Lung (tissue), 17 donors: ENCODE measurements at places on chromosomes 5 and 9. TPM values are rescaled to one million over a fixed set of nuclear protein-coding genes. Genes with fewer than 3 reads are reported as not detected.
A peak's percentile ranks its signal among the peaks of the same experiment; 100 is the strongest.

SPATA31E1 gene
- total RNA-seq = not detected

RNF208 gene
- total RNA-seq = 1.7 TPM

PKD2L2 gene
- total RNA-seq = not detected

TMEFF1 gene
- 0.71 TPM for total RNA-seq

PDE8B gene
- total RNA-seq = 10.6 TPM

TTC33 gene
- total RNA-seq = 30.5 TPM

SLC34A1 gene
- not detected for total RNA-seq

ORM2 gene
- 0.77 TPM for total RNA-seq

- DNase-seq = no peak
Measured at GRCh38 chr9:90726215-90726614, 75.4 kb upstream of the SYK start.

- DNase-seq = no peak
Measured at GRCh38 chr5:5726401-5726800, 303.9 kb downstream of the ICE1 start.

DNA sequence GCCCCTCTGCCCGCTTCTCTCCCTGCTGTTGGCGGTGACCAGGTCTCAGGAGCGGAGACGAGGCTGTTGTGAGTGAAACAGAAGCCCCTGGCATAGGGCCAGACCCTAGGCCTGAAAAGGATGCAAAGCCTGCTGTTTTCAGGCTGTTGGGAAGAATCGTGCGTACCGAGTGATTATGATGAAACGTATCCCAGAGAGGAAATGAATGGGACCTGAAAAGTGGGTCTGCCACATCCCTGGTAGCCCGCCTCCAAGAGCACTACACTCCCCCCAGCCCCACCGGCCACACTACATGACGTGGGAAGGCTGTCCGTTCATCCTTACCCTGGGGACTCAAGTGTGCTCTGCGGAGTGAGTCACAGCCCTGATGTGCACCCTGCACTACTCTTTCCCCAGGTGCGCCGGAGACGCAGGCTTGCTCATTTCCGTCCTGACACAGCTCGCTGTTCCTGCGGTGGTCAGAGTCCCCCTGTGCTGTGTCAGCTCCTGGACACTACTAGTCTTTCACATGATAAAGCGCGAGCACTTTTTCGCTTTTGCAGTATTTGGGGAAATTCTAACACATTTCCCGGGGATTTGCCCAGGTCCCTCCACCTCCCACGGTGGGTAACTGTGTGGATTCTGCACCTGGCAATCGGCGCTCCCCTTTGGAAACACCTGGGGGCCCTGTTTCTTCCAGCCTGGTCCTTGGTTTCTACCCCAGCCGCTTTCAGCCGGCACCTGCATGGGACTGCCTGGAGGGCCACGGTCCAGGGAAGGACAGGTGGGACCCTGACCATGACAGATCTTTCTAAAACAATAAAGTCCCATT lies 91.5 kb downstream of the ANKRD33B start:
- no peak for DNase-seq

GRCh38 chr9:87684627-87685219 lies 41.2 kb upstream of the CTSL start:
- DNase-seq = peak; percentile 59

GRCh38 chr5:141882594-141883183 lies 4.5 kb upstream of the PCDH1 start:
- DNase-seq = no peak

DNA sequence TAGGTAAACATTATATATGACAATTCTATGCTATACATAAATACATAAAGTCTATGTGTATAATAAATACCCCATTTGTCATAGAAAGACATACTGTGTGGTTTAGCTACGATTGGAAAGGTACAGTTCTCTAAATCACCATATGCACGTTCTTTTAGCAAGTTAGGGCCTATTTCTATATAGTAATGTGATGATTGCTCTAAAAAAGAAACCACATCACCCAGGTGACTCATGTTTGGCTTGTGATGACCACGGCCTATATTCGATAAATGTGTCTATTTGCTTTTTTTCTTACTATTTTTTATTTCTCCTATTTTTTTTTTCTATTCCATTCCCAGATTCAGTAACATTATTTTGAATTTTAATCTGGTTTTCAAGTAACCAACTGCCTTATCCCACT lies 34.7 kb downstream of the RETREG1 start:
- DNase-seq = no peak

DNA sequence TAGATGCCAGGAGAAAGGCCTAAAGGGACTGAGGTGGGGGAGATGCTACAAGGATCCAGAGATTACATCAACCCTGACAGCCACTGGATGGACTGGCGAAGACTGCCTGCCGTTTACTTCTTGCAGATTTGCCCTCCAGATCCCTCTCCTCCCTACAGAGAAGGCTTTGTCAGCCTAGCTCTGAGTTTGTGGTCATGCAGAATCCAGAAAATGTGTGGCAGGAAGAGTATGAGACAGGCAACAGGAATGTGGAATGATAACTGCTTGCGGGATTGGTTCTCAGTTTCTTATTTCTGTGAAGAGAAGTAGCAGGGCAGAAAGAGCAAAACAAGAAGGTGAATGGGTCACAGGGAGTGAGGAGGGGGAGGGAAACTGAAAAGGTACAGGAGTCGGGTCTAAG lies 129.6 kb downstream of the TLE1 start:
- DNase-seq = no peak

- DNase-seq = no peak
Measured at GRCh38 chr9:136994888-136995230, 1.5 kb downstream of the CLIC3 start.

- no peak for DNase-seq
Measured at GRCh38 chr9:99607842-99608448, 213.7 kb upstream of the NR4A3 start.

DNA sequence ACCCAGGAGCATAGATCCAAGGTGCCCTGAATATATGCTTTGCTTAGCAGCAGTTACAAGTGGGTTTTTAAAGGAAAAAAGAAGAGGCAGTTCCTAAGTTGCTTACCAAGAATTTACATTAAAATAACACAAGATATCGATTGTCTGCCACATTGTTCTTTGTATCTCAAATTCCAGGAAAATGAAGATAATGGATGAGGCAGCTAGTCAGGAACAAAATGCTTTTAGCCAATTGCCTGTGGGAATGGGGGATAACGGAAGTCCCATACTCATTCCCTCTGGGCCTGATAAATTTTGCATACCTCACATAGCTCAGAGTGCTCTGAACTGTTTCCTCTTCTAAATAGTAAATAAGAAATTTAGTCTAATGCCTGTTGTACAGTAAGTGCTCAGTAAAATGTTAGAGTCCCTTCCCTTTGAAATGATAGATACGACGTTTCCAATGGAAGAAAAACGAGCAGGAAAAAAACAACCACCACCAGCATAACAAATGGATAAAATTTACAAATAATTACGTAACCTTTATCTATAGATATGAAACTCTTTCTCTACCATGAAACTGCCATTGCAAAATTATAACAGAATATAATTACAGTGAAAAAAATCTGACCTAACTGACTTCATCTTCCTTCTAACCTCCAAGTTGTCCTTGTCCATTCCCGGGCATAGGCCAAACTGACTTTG lies 35.5 kb upstream of the TENT2 start:
- DNase-seq = no peak

DNA sequence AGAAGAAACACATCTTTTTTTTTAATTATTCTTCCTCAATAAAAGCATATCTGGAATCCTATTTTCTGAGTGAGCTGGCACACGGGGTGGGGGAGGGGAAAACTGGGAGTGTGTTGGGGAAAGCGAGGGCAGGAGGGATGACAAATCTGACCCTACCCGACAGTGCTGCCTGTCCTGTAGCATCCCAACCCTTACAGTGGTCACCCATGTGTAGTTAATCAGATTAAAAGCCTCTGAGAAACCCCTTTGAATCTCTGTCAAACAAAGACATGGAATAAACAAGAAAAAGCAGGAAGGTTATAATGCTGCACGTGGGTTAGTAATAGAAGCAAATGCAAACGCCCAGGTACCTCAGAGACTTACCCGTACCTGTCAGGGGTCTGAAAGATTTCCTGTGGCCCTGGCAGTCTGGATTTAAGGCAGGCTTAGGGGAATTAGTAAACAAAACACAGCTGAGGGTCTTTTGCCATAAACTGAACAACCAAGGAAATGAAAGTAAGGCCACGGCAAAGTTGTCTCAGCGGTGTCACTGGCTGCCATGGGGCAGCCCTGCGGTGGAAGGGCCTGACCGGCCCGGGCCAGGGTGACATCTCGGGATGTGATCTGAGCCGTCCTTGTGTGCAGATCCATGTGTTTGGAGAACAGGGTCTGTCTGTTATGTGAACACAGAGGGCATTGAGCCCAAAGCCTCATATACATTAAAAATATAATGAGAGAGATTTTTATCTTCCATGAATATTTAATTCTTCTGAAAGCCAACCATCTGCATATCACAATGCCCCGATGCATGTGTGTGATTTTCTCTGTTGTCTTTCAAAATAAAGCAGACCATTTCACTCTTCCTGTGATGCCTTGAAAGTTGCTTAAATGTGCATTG lies 308.2 kb downstream of the ZNF608 start:
- no peak for DNase-seq

DNA sequence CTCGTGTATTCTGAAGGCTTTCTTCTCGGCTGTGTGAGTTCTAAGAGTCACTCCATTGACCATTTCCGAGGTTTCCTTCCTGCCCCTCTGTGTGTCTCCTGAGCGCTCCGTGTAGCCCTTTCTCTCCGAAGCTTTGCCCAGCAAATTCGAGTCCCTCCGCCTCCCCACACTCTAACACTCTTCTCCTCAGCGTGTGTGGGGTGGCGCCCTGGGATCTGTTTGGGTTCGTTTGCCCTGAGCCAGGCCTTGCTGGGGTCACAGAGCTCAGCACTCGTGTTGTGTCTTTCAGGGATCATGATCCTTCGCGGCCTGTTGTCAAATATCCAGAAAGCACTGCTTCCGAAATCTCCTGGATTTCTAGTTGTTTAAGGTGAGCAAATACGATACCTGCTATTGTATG lies 5.6 kb upstream of the PAEP start:
- DNase-seq = no peak

DNA sequence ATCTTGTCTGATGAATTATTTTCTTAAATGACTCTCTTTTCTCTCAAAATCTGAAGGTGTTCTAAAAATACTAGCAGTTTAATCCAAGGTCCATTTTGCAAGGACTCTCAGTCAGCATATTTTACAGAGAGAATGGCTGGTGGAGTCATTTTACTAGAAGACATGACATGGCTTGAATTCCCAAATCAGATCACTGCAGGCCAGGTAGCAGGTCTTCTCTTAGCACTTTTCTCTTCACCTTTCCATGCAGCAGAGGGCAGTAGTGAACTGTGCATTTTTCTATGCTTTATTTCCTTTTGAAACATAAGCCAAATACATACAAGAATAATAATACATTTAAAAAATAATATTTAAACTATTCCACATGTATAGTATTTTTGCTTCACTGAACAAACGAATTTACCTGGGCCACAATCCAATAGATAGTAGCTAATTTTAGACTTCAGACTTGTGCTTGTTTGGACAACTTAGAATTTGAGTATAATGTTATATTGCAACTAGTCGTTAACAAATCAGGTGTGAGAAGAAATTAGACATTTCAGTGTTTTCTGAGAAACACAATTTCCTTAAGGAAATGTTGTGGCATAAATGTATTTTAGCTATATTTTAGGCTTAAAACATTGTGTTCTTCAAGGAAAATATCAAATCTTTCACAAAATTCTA lies 289.4 kb upstream of the DAB2 start:
- peak; percentile 84 for DNase-seq

- DNase-seq = no peak
Measured at GRCh38 chr9:114278356-114278755, 44.5 kb upstream of the ORM1 start.

- DNase-seq = no peak
Measured at GRCh38 chr5:119515192-119515591, 62.9 kb downstream of the HSD17B4 start.

GRCh38 chr5:17182494-17182893 lies 34.9 kb upstream of the BASP1 start:
- no peak for DNase-seq
